Thoracic aorta (tissue), 2 donors: ENCODE measurements at places on chromosomes 4 and X. TPM values are rescaled to one million over a fixed set of nuclear protein-coding genes. Genes with fewer than 3 reads are reported as not detected.

DNA sequence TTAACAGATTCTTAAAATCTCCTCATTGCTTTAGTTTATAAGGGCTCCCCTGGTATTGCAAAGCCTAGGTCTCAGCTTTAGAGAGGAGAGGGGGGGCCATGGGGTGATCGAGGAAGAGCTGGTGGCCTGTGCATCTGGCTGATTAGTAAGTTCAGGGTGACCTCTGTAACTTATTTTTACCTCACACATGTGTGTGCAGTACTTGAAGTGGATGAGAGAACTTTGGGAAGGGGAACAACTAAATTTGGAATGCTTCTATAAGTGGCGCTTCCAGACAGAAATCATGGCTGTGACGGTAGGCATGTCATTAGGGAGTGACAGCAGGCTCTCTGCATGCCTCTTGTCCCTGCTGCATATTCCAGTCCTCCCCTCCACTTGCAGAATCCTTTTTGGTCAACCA lies 41.9 kb downstream of the FRAS1 start:
- H3K27me3 ChIP-seq = no peaks in the 10 kb centered on the region
- no peak overlapping the region for H3K4me3 ChIP-seq
- no peaks in the 10 kb centered on the region for H3K36me3 ChIP-seq
- H3K27ac ChIP-seq = no peak overlapping the region
- no peaks in the 10 kb centered on the region for H3K4me1 ChIP-seq

GRCh38 chrX:136546371-136546781 lies 14.4 kb downstream of the VGLL1 start:
- H3K36me3 ChIP-seq = no peaks in the 10 kb centered on the region
- H3K27me3 ChIP-seq = no peaks in the 10 kb centered on the region
- H3K4me3 ChIP-seq = no peak overlapping the region
- no peaks in the 10 kb centered on the region for H3K4me1 ChIP-seq

DNA sequence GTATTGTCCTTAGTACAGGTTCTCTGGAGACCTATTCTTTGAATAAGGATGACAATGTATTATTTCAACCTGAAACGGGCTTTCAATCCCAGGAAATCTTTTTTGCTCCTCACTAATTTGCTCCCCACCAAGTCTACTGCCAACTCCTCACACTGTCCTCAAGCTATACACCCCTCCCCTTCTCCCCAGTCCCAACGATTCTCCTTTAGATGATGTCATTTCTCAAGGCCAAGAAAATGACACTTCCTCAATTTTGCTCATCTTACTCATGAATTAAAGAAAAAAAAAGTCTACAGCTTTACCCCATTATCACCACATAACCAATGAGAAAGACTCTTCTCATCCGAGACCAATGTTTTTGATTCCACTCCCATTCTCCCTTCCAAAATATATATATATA lies 20.6 kb downstream of the AP1S2 start:
- no peak for DNase-seq
- no peaks in the 10 kb centered on the region for H3K36me3 ChIP-seq
- no peaks in the 10 kb centered on the region for H3K27me3 ChIP-seq
- H3K4me3 ChIP-seq = no peak overlapping the region

DNA sequence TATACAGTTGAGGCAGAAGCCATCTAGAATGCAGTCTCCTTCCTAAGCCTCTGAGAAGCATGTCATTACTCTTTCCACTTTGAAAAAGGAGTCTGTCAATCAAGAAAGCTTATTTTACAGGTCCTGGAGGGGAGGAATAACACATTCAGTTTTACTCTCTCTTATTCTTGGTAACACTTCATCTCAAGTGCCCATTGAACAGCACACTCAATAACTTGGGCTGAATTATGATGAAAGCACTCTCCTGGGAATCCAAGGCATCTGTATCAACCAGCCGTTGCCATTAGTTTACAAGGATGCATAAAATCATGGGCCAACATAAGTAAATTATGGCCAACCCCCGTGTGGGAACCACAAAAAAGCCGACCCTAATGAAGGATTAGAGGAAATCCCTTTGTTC lies 282.4 kb downstream of the C4orf33 start:
- H3K4me1 ChIP-seq = no peaks in the 10 kb centered on the region
- H3K4me3 ChIP-seq = no peak overlapping the region
- DNase-seq = no peak
- H3K36me3 ChIP-seq = no peaks in the 10 kb centered on the region
- no peak overlapping the region for H3K27ac ChIP-seq

DNA sequence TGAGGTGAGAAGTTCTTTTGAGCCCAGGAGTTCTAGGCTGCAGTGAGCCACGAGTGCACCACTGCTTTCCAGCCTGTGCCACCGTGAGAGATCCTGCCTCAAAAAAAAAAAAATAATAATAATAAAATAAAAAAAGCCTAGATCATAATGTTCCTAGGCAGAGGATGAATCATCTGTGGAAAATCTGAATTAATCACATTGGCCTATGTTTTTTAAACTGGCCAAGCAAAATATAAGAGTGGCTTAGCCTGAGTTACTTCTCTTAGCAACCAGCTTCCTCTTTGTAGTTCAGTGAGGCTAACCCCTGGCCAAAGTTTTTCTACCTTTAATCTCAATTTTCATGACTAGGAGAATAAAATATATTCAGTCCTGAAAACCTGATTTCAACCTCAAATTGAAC lies 614.6 kb downstream of the PPP4R3C start:
- no peaks in the 10 kb centered on the region for H3K36me3 ChIP-seq
- H3K4me1 ChIP-seq = no peaks in the 10 kb centered on the region
- H3K4me3 ChIP-seq = no peak overlapping the region

DNA sequence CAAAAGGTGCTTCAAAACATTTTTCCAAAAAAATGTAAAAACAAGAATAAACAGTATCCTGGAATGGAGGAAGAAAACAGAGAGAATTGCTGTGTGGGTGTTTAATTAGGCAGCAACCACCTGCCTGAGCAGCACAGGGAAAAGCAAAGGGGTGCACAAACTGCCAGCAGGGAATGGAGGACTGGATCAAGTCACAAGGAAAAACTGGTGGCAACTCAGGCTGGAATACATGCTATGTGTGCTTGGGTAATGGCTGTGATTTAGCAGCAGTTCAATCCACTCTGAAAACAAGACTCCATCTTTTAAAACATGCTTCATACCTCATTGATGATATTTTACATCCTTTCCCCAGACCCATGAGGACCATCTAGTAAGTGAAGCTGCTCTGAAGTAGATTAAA lies 179.5 kb downstream of the HS6ST2 start:
- no peak overlapping the region for H3K27ac ChIP-seq
- no peaks in the 10 kb centered on the region for H3K27me3 ChIP-seq
- no peak overlapping the region for H3K4me3 ChIP-seq

DNA sequence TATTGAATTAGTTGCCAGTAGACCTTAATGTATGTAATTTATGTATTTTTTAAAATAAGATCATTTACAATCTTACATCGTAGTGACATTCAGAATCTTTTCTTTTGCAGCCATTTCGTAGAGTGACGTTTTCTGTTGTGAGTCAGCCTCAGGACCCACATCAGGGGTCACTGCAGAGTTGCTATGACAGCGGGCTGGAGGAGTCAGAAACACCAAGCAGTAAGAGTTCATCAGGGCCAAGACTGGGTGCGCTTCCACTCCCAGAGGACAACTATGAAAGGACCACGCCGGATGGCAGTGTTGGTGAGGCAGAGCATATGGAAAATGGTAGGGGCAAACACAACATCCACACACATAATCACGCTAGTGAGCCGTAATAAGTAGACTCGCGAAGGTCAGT lies 199.9 kb downstream of the PCDH7 start:
- H3K4me3 ChIP-seq = no peak overlapping the region
- no peak for DNase-seq
- H3K4me1 ChIP-seq = peaks cover 10% of the 10 kb centered on the region
- no peak overlapping the region for H3K27ac ChIP-seq
- H3K27me3 ChIP-seq = no peaks in the 10 kb centered on the region

- no peaks in the 10 kb centered on the region for H3K36me3 ChIP-seq
- H3K4me3 ChIP-seq = no peak overlapping the region
- no peak for DNase-seq
- H3K27ac ChIP-seq = no peak overlapping the region
- H3K4me1 ChIP-seq = no peaks in the 10 kb centered on the region
- H3K27me3 ChIP-seq = no peaks in the 10 kb centered on the region
Measured at GRCh38 chr4:22410645-22411247, 105.1 kb downstream of the ADGRA3 start.

- H3K4me1 ChIP-seq = no peaks in the 10 kb centered on the region
- no peak overlapping the region for H3K27ac ChIP-seq
- H3K4me3 ChIP-seq = no peak overlapping the region
- DNase-seq = no peak
Measured at GRCh38 chrX:129026202-129026601, 497.1 kb downstream of the SMARCA1 start.

DNA sequence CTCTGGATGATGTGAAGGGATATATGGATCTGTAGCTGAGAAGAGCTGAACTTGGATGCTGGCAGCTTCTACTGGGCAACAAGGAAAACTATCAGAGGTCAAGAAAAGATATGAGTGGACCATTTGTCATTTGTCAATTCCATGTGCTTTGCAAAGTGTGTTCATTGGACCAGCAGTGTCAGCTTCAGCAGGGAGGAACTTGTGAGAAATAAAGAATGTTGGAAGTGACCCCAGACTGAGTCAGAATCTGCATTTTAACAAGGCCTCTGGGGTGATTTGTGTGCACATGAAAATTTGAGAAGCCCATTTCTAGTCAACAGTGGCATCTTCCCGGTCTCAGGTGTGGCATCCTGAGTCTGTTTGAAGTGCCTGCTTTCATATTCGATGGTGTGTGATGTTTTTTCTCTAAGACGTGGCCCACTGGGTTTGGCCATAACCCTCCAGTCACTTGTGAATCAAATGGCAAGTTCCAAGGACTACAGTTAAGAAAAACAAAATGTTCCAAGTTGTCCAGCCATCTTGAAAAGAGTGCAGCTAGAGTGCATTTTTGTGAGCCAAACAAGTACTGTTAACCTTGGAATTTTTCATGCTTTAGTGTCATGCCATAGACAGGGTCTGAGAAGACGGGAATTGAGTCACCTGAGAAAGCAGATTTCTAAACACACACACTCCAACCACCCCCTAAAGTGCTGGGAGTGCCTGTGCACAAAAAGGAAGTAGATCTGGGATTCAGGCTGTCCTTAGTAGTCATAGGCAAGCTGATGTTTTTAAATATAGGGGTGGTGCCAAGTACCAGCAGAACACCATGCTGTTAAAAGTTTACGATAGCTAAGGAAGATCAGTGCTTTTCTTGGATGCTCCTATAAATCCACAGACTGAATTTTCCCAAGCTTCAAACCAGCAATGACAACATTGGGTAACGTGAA lies 26.4 kb downstream of the GPM6B start:
- H3K4me1 ChIP-seq = no peaks in the 10 kb centered on the region
- no peak overlapping the region for H3K4me3 ChIP-seq
- DNase-seq = no peak
- H3K27me3 ChIP-seq = no peaks in the 10 kb centered on the region
- H3K27ac ChIP-seq = peak overlapping the region; percentile 55
- no peaks in the 10 kb centered on the region for H3K36me3 ChIP-seq

DNA sequence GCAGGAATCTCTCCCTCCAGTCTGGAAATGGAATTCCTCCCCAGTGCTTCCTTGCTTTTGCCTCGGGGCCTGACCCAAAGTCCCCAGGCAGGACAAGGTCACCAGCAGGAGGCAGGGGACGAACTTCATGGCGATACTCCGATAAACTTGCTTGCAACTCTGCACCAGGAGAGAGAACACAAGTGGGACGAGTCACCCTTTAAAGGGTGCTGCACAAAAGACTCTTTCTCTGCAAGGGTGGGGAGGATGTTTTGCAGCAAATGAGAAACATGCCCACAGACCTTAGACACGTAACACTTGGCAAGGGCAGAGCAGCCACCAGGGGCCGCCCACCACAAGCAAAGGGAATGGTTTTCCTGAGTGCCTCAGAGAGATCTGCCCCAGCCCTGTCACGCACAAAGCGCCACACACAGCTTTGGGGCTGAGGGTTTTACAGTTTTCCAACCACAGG lies at the start of gene FGFBP2:
Gene FGFBP2, minus strand, starts transcription at position 175 of the 451 bp plus-strand sequence. Its CDS starts 46 bp downstream, at position 129.
- H3K4me3 ChIP-seq = no peak within 1 kb of the TSS
- H3K4me1 ChIP-seq = no peaks in the 10 kb centered on the region
- no peaks in the 10 kb centered on the region for H3K36me3 ChIP-seq
- no peak for DNase-seq

DNA sequence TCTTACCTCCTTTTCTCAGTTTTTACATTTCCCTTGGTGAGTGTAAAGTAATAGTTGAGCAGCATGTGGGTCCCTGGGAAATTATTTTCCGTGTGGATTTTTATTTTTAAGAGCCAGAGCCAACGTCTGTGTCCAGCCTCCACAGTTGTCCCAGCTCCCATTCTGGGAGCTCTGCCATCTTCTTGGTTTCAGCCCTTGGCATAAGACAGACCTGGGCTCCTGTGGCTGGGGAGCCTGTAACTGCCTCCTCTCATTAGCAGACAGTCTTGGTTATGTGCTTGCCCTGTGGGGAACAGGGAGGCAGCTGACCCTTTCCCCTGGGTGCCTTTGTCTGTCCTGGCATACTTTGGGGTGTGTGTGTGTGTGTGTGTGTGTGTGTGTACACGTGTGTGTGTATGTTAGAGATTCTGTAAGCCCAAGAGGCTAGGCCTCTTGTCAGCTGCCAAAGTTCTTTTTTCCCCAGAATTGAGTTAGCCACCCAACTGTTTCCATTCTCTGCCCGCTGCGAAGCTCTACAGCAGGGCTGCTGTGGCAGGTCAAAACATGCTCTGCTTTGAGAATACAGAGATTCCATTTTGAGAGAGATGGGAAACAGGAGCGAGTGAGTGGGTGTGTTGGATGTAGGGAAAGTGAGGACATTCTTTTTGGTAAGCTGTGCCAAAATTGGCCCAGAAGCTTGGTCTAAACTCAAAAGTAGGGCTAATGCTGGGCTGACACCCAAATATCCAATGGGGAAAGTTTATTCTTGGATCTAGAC lies 140.7 kb downstream of the TMEM164 start:
- no peaks in the 10 kb centered on the region for H3K27me3 ChIP-seq
- no peak overlapping the region for H3K4me3 ChIP-seq
- no peaks in the 10 kb centered on the region for H3K4me1 ChIP-seq
- peak overlapping the region; percentile 77 for H3K27ac ChIP-seq
- no peak for DNase-seq
- no peaks in the 10 kb centered on the region for H3K36me3 ChIP-seq

DNA sequence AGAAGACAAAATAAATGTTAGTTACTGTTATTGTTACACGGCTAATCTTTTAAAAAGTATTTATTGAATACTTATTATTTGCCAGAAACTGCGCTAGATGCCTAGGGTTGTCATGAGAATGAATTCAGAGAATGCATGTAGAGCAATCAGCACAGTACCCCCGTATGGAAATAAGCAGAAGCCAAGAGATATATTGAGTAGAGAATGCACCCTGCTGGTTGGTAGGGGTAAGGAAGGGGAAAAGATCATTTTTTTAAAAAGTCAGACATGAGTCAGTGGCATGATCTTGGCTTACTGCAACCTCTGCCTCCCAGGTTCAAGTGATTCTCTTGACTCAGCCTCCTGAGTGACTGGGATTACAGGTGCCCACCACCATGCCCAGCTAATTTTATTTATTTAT lies 13.1 kb upstream of the DRP2 start:
- DNase-seq = no peak
- no peak overlapping the region for H3K4me3 ChIP-seq
- H3K4me1 ChIP-seq = peaks cover 9% of the 10 kb centered on the region
- H3K27me3 ChIP-seq = no peaks in the 10 kb centered on the region
- no peak overlapping the region for H3K27ac ChIP-seq

Gene RPS6KA6
- 9.6 TPM for total RNA-seq

Gene MAGEA2B
- total RNA-seq = not detected

Gene BEND4
- total RNA-seq = not detected

Gene NDST3
- total RNA-seq = not detected

Gene ZNF718
- 11.5 TPM for total RNA-seq

Gene MORC4
- total RNA-seq = 28.4 TPM

Gene PAGE2
- total RNA-seq = not detected
